Central memory CD4-positive, alpha-beta T cell (primary cell): ENCODE measurements at places on chromosomes 3 and 15.

GRCh38 chr15:75348034-75348561, 1.3 kb downstream of the NEIL1 start:
- no peak for DNase-seq

DNA sequence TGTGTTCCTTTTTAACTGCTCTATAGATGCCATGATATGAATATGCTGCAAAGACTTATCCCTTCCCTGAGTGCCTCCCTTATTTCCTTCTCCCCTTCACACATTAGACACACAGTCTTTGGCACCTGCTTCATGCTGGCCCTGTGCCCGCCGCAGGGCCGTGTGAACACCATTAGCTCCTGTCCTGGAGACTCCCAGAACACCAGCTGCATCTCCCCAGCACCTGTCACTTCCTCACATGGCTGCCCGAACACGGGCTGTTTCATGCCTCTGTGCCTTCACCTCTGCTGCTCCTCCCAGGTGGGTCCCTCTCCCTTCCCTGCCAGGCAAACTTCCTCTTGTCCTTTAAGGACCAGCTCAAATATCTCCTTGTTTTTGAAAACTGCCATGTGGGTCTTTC, 40.5 kb upstream of the SEC13 start:
- no peak for DNase-seq

DNA sequence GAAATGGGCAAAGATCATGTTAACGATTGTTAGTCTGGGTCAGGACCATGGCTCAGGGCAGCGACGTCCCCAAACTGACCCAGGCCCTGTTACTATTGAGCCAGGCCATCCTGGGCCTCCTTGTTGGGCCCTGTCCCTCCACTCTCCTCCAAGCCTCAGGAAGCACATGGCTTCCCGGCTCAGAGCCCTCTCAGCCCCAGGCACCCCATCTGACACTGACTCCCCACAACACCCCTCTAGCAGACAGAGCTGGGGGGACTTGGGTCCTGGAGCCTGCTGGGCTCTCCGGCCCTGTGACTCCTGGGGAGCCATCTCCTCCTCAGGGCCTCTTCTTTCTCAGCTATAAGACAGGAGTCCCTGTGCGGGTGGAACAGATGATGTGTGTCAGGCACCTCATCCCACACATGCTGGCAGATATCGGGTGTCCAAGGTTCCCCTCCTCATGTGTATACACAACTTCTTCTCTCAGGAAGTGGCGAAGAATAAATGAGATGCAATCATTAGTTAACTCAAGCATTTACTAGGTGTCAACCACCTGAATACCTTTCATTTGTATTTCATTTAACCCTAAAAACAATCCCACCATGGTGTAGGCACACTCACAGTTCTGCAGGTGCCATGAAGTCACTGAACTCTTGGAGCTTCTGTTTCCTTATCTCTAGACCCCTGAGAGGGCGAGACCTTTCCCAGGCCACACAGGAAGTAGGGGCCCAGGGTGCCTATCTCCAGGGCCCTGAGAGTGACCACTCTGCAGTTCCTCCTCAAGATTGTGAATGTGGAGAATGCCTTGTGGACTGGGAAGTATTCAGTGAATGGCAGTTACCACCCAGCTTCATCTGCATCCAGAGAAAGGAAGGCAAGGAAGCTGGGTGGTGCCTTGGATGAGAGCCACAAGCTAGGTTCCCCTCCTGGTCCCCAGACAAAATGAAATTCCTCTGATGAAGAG, 282.5 kb upstream of the TLE3 start:
- no peak for DNase-seq

DNA sequence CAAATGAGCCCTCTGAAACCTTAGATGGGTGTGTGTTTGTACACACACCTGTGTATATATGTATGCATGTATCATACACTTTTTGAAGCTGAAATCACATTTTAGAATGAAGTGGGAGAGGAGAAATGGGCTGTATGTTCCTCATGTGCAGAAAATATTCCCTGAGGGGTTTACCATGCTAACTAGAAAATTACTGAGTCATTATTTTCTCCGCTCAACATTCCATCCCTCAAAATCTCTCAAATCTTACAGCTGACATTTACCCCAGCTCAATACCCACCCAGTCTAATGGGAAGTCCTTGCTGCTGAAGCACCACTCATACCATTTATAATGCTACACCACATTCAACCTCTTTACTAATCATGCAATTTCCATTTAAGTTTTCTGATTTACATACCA, 138.6 kb downstream of the P2RY1 start:
- no peak for DNase-seq

DNA sequence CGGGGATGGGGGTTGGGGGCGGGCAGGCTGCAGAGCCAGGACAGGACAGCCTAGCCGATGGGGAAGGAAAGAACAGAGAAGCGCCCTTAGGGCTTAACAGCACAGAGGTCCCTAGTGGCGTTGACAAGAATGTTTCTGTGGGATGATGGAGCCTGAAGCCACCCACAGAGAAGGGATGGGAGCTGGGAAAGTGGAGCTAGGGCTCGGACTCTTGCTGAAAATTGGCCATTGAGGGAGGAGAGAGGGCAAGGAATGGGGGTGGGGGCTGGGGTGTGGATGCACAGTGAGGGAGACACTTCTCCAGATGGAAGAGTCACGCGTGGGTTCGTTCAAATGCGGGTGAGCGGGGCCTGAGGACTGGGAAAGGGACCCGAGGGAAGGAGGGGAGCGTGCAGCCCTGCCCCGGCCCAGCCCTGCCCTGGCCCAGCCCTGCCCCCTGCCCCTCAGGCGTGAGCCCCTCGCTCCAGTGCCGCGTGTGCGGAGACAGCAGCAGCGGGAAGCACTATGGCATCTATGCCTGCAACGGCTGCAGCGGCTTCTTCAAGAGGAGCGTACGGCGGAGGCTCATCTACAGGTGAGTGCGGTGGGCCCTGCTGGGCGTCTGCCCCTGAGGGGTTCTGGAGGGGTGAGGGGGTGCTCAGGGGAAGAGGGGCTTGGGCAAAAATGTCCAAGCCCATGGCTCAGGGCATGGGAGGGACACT, 832 bp downstream of the NR2E3 start:
- no peak for DNase-seq

- DNase-seq, result no peak
Observed at GRCh38 chr15:55721554-55722185, 21.3 kb downstream of the PRTG start.

DNA sequence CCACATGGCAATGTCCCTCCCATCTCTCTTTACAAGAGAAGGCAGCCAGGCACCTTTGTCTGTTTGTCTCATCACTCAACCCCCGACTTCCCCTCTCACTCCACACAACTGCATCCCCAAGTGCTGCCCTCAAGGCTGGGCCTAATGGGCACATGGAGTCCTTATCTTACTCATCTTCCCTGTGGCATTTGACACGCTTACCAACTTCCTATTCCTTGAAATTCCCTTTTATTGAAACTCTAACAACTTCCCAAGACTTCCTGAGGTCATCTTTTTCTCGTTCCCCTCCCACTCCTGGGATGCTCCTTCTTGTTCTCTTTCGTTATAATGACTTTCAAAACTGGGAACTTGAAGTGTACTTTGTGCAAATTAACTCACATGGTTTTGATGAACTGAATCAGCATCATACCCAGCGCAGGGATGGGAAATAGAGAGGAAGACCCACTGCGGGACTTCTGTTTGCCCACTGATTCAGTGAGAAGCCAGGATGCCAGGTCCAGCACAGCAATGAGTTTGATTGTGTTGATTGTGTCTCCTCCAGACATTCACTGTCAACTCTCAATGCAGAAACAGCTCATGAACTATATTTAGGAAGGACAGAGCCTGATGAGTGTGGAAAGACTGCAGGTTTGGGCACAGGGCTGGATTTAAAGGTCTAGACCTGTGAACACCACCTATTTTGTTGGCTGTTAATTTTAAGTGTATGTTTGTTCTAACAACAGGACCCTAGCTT, 104.7 kb upstream of the TNIK start:
- DNase-seq, result no peak

DNA sequence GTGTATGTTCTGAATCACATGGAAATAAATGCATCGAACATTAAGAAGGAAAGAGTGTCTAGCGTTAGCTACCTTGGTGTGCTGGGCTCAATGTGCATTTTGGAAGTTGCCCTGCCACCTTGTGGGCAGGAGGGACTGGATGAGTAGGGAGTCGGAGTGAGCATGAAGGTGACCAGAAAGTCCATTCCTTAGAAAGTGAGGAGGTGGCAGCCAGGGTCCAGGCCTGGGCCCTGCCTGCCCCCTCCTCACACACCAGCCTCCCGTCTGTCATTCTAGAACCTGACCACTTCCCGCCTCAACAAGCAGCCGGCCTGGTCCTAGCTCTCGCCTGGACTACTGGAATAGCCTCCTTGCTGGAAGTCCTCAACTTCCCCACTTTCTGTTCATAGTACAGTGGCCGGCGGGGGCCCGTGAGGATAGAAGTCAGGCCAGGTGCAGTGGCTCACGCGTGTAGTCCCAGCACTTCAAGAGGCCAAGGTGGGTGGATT, 10.2 kb upstream of the GATA2 start:
- DNase-seq, result no peak

GRCh38 chr15:48782911-48783310, 28.0 kb downstream of the CEP152 start:
- no peak for DNase-seq

DNA sequence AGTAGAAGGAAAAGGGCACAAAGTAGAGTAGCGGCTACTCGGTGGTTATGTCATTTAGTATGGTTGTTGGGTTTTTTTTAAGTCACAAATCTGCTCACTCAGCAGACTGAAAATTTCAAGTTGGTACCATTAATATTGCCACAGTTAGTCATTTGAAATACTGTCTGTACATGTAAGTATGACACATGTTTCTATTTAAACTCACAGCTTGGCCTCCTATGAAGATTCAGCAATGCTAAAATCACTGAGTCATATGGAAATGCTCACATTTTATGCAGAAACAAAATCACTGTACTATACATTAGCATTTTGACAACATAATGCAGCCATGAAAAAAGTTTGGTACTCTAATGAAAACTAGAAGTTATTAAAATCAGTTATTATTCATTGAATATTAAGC, 571.9 kb downstream of the TAFA4 start:
- DNase-seq, result no peak

DNA sequence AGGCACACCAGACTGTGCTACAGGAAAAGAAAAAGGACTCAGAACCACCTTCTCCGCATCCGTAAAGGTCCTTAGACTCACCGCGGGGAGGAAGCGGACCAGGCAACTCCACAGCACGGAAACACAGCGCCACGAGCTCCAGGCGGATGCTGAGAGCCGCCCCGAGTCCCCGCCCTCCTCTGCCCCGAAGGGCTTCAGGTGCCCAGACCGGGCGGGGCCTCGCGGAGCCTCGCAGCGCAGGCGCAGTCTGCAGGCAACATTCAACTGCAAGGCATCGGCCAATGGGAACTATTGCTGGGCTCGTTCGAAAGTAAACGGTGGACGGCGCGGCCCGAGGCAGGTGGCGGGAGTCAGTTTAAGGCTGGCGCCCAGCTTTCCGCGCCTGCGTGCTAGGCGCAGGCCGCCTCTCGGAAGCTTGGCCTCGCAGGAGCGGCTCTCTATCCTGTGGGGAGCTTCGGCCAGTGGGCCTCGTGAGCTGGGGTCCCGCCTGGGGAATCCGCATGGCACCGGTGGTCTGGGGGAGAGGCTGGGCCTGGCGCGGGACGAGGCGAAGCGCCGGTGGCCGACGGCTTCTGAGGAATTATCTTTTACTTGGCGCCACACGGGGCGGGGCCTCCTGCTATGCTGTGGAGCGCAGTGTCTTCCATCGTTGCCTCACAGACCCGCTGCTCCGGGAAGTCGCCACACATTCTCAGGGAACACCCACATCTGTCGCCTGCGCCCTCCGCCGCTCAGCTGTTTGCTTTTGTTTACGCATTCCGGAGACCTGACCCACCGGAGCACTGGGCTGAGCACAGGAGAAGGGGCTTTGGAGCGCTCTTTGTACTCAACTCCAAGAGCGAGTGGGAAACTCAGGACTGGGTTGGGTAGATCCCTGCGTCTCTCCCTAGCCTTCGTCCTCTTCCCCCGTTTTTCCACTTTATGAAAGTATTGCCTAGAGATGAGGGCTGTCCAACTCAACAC, at the start of gene TRIM59:
Gene TRIM59 (minus strand): TSS at position 151 of the 963 bp plus-strand sequence. CDS start 10,603 bp downstream, outside the sequence.
- DNase-seq, result peak; percentile 97

DNA sequence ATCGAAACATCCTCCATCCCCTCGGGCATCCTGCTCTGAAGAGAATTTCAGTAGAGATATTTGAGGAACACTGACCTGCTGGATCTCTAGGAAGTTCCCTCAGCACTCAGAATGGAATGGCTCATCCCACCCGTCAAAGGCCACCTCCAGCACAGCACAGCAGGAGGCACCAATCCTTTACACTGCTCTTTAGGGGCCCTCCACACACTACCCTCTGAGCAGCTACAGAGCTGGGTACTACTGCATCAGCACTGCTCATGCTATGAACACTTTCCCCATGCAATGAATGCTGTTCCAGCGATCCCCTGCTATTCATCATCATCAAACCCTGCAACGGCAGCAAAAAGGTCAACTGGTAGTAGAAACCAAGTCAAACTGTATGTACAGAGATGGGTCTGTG, 40.5 kb downstream of the IGF2BP2 start:
- DNase-seq, result no peak
